CD4-positive, alpha-beta T cell treated with Interleukin-17A for 1 hour (primary cell): ENCODE measurements at places on chromosomes 2 and 18.

- DNase-seq: no peak
Observed at GRCh38 chr18:61471541-61471940, 138.3 kb downstream of the CDH20 start.

DNA sequence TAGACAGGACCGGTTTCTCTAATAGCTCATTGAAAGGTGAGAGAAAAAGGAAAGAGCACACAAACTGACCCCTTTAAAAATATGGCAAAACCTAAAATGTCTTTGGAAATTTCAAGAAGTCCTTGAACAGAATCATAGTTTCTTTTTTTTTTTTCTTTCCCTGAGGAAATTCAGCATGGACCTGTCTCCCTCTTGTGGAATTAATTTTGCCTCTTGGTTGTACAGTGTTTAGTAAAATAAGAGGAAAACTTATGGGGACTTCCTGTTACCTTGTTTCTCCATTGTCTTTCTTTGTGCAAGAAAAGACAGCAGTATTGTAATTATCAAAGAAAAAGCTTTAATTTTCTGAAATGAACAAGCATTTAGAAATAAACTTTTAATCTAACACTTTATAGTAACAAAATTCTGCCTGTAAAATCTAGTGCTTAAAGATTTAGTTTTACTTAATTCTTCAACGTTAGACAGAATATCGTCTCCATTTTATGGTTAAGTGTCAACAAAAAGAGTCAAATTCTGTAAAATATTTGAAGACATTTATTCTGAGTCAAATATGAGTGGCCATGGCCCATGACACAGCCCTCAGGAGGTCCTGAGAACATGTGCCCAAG, 176.3 kb upstream of the NABP1 start:
- no peak for DNase-seq

GRCh38 chr2:231321556-231322334, 73.8 kb upstream of the B3GNT7 start:
- DNase-seq: peak; percentile 30

DNA sequence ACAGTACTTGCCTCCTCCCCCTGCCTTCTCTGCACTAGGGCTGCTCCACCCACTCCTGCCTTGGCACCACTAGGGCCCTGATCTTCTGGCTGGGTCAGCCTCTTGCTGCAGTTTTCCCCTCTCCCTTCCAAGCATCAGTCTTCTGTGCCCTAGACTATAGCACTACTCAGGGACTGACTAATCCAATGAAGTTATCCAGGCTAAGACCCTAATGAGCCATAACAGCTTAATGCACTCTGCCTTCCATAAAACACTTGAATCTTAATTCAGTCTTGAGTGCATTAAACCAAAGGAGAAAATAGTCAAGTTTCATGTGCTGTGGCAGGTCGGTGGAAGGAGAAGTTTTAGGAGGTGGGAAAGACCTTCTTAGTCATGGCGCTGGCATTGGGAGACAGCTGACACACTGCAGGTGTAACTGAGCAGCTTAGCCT, 95.7 kb downstream of the BIN1 start:
- DNase-seq: no peak
